LHCN-M2 (cell line): ENCODE measurements at places on chromosomes 16 and 17. TPM values are rescaled to one million over a fixed set of nuclear protein-coding genes. Genes with fewer than 3 reads are reported as not detected.

SHCBP1 gene
- 59.4 and 67.0 TPM in 2 replicates for total RNA-seq

IGF2BP1 gene
- 5.6 and 6.4 TPM in 2 replicates for total RNA-seq

GRIN2C gene
- total RNA-seq = 0.06 TPM in 1 of 2 replicates, not detected in the other

TVP23A gene
- not detected in 2 replicates for total RNA-seq

P2RX5 gene
- total RNA-seq = 21.5 and 28.6 TPM in 2 replicates

CASKIN1 gene
- 0.06 and 0.29 TPM in 2 replicates for total RNA-seq

CDC6 gene
- 43.2 and 46.6 TPM in 2 replicates for total RNA-seq

PTX4 gene
- total RNA-seq = not detected in 2 replicates

NT5C gene
- 108 TPM in 2 replicates for total RNA-seq

GRCh38 chr16:5895976-5896375 lies 798.4 kb upstream of the EEF2KMT start:
- DNase-seq = no peak

DNA sequence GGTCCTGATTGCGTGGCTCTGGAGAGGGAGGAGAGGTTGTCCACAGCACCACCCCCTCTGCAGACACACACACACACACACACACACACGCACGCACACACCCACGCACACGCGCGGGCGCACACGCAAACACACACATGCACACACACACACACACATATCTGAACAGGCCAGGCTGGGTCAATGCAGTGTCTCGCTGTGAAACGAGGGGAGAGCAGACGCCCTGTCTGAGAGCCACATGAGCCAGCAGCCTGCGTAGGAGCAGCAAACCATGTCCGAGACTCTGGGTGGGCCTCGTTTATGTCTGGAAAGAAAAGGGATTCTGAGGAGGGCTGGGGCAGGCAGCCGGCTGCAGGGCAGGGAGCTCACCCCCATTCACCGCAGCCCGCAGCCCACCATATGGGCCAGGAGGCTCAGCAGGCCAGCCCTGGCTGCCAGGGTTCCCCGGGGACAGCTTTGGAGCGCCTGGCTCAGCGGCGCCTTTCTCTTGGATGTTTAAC lies 93.3 kb upstream of the TNRC6C start:
- no peak for DNase-seq

DNA sequence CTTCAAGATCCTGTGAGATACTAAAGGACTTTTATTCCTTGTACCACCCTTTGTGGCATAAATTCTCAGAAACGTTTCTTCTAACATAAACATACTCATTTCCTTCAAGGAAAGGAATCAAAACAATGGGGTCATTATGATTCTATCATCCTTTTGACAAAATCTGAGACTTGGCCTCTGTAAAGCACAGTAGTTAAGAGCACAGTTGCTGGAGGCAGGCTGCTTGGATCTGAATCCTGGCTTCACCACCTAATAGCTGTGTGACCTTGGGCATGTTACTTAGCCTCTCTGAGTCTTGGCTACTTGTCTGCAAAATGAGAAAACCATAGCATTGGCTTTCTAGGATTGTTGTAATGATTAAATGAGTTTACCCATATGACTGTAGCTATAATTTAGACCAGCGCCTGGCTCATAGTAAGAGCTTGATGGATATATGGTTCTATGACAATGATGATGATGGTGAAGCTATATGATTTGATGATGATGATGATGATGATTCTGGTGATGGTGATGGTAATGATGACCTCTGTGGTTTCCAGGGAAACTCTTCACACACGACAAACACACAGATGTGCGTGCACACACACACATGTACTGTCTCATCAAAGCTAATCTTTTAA lies 6.1 kb upstream of the KRT31 start:
- peak; percentile 28 for DNase-seq

- DNase-seq = peak; percentile 47
Observed at GRCh38 chr17:76005263-76006149, 4.9 kb downstream of the CDK3 start.

DNA sequence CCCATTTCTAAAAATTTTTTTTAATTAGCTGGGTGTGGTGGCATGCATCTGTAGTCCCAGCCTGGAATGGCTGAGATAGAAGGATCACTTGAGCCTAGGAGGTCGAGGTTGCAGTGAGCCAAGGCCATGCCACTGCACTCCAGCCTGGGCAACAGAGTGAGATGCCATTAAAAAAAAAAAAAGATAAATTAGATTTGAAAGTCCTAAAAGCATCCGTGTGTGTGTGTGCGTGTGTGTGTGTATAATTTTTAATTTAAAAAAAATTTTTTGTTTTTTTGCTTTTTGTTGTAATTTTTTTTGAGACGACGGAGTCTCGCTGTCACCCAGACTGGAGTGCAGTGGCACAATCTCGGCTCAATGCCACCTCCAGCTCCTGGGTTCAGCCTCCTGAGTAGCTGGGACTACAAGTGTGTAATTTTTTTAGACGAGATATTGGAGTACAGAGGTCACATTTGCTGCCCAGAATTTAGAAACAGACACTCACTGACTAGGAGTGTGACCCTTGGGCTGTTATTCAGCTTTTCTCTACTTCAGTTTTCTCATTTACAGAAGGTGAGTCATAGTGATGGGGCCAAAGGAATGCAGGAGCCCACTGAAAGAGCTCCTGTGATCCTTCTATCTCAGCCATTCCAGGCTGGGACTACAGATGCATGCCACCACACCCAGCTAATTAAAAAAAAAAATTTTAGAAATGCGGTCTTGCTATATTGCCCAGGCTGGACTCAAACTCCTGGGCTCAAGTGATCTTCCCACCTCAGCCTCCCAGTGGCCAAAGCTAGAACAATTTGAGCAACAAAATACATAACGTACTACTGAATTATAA lies 25.5 kb upstream of the TBX4 start:
- DNase-seq = peak; percentile 71

DNA sequence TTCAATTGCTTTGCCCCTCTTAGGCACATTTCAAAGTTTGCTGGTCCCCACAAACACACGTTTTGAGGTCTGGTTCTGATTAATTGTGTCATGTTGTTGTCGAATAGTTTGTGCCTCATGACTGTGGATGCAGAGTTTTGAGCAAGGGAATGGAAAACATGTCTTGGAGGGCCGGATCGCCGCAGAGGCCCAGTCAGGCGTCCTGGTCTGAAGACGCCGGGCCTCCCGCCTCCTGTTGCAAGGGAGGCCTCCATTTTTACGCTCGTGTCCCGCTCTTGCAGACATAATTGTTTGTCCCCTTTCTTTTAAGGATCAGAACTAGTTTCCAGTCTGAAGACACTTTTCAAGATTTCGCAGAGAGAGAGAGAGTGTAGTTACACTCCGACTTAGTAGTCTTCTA lies 3.2 kb downstream of the NTN1 start:
- no peak for DNase-seq

- DNase-seq = peak; percentile 56
Observed at GRCh38 chr17:37650419-37651003, 7.3 kb upstream of the DDX52 start.

GRCh38 chr16:52718046-52718445 lies 171.1 kb upstream of the TOX3 start:
- no peak for DNase-seq
